Pancreas (tissue), 10 donors: ENCODE measurements at places on chromosomes 5 and 9.

GRCh38 chr5:89994266-89994665 is 415.3 kb downstream of the CETN3 start:
- DNase-seq: no peak

DNA sequence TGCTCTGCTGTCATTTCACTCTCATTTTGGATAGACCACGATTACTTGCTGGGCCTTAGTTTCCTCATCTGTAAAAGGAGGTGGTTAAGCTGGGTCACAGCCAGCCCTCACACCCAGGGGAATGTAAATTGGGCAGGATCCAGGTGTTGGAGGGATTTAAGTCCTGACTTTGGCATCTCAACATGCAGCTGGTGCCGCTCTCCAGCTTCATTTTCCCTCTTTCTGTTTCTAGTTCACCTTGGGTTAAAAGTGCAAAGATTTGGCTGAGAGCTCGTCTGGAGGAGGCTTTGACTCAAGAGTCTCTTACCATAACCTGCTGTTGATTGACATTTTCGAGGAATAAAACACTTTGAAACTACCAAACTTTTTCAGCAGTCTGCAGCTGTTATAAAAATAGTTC is 144.3 kb upstream of the DHFR start:
- no peak for DNase-seq

- DNase-seq: no peak
These were observed 39.1 kb upstream of the ANKRD31 start for GRCh38 chr5:75275756-75276155.

GRCh38 chr9:70795841-70796240 is 325.6 kb downstream of the TRPM3 start:
- no peak for DNase-seq

DNA sequence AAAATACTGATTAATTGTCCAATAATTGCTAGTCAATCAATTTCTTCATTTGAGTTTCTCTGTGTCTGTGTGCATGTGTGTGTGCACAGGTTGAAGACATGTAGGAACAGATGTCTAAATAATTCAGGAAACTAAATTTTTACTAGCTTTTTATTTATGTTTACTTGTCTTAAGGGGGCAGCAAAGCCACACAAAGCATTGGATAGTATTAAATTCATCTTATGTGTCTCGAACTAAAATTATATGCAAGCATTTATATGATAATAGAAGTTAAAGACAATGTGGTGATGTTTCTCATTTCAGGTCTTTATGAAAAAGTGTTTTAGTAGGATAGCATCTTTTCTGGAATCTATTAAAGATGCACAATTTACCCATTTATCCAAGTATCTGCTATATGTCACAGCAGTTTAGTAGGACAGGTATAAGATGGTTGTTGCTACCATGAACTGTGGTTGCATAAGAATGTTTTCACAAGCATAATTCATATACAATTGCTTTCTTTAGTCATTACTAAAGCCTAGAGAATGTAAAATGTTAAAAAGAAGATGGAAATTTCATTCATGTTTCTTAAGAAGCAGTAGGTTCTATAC is 784.6 kb upstream of the NUDT12 start:
- DNase-seq: no peak

DNA sequence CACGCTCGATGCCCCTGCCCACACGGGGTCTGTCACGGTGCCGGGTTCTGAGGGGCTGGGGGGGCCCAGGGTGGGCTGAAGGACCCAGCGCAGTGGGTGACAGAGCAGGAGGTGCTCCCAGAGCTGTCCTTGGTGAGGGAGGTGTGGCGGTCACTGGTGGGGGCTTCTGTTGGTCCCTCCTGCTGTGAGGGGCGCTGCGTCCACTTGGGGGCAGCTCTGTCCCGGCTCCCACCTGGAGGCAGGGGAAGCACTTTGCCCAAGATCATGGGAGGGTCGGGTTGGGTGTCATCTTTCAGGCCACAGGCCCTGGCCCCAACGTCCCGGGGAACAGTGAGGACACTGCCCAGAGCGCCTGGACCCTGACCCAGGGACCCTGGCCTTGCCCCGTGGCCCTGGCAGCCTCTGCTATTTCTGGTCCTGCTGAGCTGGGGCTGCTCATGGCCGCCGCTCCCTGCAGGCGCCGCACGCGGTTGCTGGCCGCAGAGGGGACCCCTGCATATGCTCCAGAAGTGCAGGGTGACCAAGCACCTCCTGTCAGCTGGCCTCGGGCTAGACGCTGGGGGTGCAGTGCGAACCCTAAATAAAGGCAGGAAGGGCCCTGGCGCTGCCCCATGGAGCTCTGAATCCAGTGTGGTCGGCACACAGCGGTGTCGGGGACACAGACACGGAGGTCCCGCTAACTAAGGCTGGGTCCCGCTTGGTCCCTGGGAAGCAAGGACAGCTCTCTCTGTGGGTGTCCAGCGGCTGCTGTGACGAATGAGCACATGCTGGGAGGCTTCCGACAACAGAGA is 11.6 kb upstream of the RNU6ATAC start:
- no peak for DNase-seq

DNA sequence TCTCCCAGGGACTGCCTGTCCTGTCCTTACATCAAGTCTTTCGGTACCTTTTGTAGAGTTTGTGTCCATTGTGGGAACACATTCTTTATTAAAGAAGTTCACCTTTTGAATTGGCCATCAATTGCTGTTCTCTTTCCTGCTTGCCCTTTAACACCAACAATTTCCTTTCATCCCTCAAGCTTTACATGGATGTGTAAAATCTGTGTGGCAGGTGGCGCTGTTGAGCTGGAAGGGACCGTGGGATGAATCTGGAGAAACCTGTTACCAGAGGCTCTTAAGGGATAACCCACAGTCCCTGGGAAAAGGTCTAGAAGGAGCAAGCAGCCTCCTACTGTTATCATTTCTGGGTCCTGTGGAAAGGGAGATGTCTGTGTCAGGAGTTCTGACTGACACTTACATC is 7.9 kb upstream of the ZFP62 start:
- DNase-seq: peak; percentile 86

DNA sequence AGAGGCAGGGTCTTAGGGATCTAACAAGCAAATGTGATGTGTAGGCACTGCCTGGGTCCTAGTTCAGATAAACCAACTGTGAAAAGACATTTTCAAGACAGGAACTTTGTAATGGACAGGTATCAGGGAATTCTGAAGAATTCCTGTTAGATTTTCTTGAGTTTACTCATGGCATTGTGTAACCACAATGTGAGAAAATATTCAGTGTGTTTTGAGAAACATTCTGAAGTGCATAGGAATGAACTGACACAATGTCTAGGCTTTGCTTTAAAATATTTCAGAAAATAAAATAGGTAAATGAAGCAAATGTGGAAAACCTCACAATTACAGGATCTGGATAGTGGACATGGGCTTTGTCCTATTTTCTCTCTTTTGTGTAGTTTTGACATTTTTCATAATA is 15.2 kb upstream of the AFAP1L1 start:
- DNase-seq: no peak

- no peak for DNase-seq
These were observed 31.9 kb downstream of the ADAMTSL2 start for GRCh38 chr9:133566382-133566781.
